ENCODE measurements at places on chromosomes 2 and 18.

DNA sequence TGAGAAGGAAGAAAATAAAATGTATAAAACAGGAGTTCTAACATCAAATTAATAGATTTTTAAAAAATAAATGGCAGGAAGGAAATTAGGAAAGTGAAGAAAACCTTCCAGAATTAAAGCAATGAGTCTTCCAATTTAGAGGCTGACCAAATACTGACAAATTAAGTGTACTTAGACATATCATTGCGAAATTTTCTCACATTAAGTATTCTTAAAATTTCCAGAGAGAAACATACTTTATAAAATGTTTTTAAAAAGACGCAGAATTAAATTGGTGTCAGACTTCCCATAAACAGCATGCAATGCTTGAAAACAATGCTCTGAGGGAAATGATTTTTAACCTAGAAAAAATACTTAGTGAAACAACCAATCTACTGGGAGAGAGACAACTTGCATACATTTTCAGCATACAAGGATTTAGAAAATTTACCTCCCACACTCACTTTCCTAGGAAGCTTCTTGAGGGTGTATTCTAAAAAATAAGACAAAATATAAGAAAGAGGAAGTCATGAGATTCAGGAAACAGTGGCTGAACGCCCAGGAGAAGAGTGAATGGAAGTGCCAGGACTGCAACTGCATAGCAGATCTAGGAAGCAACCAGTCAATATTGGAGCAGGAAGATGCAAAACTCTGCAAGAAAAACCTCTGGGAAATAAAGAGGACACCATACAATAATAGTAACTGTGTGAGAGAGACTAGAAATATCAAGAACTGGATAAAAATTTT lies 339.9 kb downstream of the ADCYAP1 start:
- no peak for DNase-seq

- DNase-seq, result no peak
Observed at GRCh38 chr2:215019521-215020145, 118.8 kb downstream of the ABCA12 start.

- DNase-seq, result no peak
Observed at GRCh38 chr2:236858661-236859060, 227.0 kb upstream of the COPS8 start.

- DNase-seq, result no peak
Observed at GRCh38 chr2:20525041-20526035, 78.5 kb downstream of the RHOB start.

DNA sequence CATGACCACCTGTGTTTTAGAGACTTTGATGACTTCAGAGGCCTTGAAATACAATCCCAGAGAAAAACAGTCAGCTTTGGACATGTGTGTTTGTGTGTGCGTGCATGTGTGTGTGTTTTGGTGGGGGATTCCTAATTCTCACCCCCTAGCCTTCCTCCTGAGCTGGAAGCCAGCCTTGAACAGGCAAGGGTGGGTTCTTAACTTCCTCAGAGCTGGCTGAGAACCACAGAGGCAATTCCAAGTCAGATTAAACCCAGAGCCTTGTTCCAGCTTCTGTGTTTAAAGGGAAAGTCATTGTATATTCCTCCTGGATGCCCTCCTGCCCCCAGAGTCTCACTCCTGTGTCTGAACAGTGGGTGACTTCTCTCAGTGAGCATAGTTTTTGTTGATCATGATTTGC lies 45.2 kb upstream of the MGAT4A start:
- DNase-seq, result no peak

Measured in activated CD4-positive, alpha-beta T cell treated with anti-CD3 and anti-CD28 coated beads for 36 hours (primary cell).